ENCODE measurements at places on chromosomes 2 and 18. TPM values are rescaled to one million over a fixed set of nuclear protein-coding genes. Genes with fewer than 3 reads are reported as not detected.

CAVIN2 gene
- total RNA-seq, result 13.7 TPM

GDF7 gene
- total RNA-seq, result 0.14 TPM

CMPK2 gene
- total RNA-seq, result 9.8 TPM

BCL2 gene
- total RNA-seq, result 17.7 TPM

CRYGD gene
- not detected for total RNA-seq

FAM136A gene
- 33.5 TPM for total RNA-seq

MEP1B gene
- 5.9 TPM for total RNA-seq

SUPT7L gene
- 30.3 TPM for total RNA-seq

FOSL2 gene
- 162 TPM for total RNA-seq

STPG4 gene
- 0.63 TPM for total RNA-seq

LRRC30 gene
- total RNA-seq, result not detected

SLC9A4 gene
- total RNA-seq, result 0.17 TPM

TMEM178A gene
- 1.0 TPM for total RNA-seq

IL36RN gene
- not detected for total RNA-seq

MC2R gene
- not detected for total RNA-seq

AFF3 gene
- 56.6 TPM for total RNA-seq

EFR3B gene
- 1.0 TPM for total RNA-seq

NRP2 gene
- total RNA-seq, result 12.3 TPM

CCDC74A gene
- 1.4 TPM for total RNA-seq

KCNJ3 gene
- 0.38 TPM for total RNA-seq

C2orf80 gene
- total RNA-seq, result not detected

All from mucosa of descending colon (tissue), 3 donors.